Mesothelial cell of epicardium (in vitro differentiated cells): ENCODE measurements at places on chromosomes 11 and 22.

GRCh38 chr11:129723146-129723760 is 92.4 kb upstream of the TMEM45B start:
- DNase-seq: no peak

- no peak for DNase-seq
Observed at GRCh38 chr11:102266099-102266498, 51.2 kb upstream of the BIRC3 start.

GRCh38 chr22:35376728-35377472 is 4.0 kb upstream of the HMOX1 start:
- DNase-seq: peak; percentile 74

GRCh38 chr11:107385361-107385981 is 72.2 kb downstream of the CWF19L2 start:
- DNase-seq: no peak

GRCh38 chr11:31160504-31161422 is 208.8 kb downstream of the DCDC1 start:
- no peak for DNase-seq

DNA sequence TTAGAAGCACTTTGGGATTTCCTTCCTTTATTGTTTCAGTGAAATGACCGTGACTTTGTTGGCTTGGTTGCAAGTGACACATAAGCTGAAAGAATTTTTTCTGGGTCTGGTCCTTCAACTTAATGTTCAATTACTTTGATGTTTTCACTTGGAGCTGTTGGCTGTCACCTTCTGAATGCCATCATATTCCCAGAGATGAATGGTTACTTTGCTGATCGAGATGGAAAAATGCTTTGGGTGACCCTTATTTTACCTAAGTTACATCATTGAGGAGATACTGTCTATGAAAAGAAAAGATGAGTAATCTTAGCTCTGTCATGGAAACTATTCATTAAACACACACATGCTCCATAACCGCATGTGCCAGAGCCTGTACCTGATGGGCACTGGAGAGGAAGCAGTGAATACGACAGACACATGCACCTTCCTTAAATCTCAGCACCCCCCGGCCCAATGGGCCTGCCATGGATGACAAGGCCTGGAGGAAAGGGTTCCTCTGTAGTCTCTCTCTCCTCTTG is 76.9 kb downstream of the TENM4 start:
- DNase-seq: no peak

DNA sequence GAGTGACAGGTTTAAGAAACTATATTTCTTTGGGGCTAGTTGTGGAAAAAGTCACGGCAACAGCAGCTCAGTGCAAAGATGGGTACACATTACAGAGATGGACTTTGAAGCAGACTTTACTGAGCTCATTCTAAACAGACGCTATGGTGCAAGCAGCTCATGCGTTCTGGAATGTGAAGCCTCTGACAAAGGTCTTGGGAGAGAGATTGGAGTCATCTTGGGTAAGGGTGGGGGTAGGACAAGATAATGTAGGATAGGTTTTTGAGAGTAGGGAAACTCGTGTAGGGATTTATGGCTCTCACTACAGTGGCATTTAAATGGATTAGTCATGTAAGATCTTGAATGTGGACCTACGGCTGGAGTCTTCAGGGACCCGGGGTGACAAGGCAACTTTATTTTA is 36.2 kb upstream of the CLMP start:
- no peak for DNase-seq

DNA sequence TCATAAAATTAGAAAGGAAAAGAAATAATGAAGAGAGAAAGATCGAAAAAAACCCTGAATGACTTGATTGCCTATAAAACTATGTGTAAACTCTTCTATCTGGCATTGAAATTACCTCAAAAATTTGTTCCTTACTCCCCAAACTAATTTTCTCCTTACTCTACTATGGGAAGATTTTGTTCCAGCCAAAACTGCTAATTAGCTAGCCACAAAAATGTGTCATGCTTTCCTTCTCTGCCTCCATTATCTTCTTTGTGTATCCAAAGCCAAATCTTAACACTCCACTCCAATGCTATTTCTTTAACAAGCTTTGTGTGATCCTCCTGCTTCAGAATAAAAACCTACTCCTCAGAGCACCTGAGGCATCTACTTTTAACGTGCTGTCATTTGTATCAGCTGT is 831.2 kb downstream of the METTL15 start:
- DNase-seq: no peak

- no peak for DNase-seq
Observed at GRCh38 chr22:49617866-49618676, 209.6 kb downstream of the BRD1 start.

DNA sequence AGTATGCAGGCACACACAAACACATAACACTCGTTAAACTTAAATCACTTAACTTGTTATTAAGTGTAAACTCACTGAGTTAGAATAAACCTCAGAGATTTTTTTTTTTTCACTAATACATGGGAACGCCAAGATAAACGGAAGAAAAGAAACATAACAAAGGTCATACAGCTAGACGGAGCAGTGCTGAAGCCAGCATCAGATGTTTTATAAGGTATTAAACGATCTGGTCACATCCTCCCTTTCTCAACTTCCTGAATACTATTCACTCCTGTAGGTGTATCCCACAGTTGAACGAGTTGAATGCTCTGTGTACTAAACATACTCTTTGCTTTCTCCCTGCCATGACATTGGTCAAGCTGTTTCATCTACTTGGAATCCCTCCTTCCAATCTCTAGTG is 212.0 kb downstream of the SWAP70 start:
- no peak for DNase-seq

DNA sequence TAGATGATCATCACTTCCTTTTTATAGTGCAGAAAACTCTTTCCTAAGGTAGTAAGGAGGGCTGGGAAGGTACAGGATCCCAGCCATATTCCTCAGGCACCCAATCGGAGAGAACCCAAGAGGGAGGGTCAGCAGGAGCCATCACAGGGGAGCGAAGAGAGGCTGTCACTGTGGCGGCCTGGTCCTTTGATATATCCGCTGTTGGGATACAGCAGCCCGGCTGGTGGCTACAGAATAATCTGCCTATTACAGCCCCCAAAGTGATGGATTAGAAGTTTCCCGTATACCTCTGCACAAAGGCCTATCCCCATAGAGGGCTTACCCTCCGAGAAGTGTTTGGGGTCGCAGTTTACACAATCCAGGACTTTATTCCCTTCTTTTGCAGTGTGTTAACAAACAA is 48.5 kb downstream of the OR4D9 start:
- no peak for DNase-seq

GRCh38 chr11:130024361-130024760 is 21.7 kb upstream of the PRDM10 start:
- no peak for DNase-seq

DNA sequence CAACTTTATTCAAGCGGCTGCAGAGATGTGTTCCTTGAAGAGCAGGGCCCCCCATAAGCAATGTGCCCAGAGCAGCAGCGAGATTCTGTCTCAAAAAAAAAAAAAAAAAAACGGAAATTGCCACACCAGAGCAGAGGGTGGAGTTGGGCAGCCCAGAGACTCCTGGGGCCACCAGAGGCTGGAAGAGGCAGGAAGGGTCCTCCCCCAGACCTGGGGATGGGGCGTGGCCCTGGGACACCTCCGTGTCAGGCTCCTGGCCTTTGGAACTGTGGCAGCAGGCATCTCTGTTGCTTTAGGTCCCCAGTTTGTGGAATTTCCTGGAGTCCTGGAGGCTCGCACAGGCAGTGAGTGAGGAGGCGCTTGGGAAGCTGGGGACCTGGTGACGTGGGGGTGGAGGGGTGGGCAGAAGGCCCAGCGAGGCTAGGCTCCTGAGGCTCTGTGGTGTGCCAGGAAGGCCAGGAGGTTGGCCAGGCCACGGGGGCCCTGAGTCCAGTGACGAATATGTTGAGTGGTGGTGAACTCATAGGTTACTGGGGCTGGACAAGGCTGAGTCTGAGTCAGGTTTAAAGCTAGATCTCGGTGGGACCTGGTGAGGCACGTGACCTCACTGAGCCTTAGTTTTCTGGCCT is 735.6 kb downstream of the BRD1 start:
- DNase-seq: no peak

GRCh38 chr11:440065-441042 is 1.5 kb downstream of the ANO9 start:
- no peak for DNase-seq

GRCh38 chr11:122803716-122804115 is 34.6 kb upstream of the CRTAM start:
- DNase-seq: no peak

- DNase-seq: no peak
Observed at GRCh38 chr11:131136486-131136885, 220.2 kb upstream of the SNX19 start.

GRCh38 chr11:13929395-13929891 is 33.1 kb upstream of the SPON1 start:
- DNase-seq: no peak

- DNase-seq: no peak
Observed at GRCh38 chr11:6992457-6993417, 27.4 kb downstream of the ZNF214 start.

- no peak for DNase-seq
Observed at GRCh38 chr11:113644605-113645004, 61.5 kb downstream of the TMPRSS5 start.

- DNase-seq: no peak
Observed at GRCh38 chr11:132115454-132115853, 745.0 kb downstream of the NTM start.

GRCh38 chr22:38739300-38740055 is 16.3 kb downstream of the SUN2 start:
- DNase-seq: no peak

- DNase-seq: no peak
Observed at GRCh38 chr11:17393472-17393871, 5.0 kb upstream of the KCNJ11 start.

DNA sequence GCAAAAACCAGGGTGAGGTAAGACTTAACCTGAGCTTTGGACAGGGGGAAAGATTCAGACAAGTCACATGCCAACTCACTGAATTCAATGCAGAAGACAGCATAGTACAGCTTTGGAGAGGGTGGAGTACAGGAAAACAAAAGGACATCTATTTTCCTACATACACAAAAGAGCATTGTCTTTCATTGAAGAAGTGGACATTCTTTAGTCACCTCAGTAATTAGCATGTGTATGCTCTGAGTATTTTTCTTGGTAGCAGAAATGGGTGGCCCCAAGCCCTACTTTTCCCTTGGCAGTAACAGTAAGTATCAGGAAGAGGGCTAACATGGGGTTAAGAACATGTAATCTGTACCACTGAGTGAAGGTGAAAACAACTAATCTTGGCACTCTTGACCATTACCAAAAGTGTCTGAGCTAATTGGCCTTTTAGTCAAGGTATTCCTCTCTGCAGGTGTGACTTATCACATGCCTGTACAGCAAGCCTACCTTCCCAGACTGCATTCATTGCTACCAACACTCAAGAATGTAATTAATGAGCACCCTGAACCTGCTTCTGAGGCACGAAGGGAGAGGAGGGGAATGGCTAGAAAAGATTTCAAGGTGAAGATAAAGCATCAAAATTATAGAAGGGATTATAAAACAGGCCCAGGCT is 33.9 kb downstream of the SYTL2 start:
- no peak for DNase-seq

- DNase-seq: peak; percentile 40
Observed at GRCh38 chr11:101126551-101127196, 2.9 kb downstream of the PGR start.

- peak; percentile 82 for DNase-seq
Observed at GRCh38 chr11:44927174-44927661, 23.5 kb downstream of the TP53I11 start.

DNA sequence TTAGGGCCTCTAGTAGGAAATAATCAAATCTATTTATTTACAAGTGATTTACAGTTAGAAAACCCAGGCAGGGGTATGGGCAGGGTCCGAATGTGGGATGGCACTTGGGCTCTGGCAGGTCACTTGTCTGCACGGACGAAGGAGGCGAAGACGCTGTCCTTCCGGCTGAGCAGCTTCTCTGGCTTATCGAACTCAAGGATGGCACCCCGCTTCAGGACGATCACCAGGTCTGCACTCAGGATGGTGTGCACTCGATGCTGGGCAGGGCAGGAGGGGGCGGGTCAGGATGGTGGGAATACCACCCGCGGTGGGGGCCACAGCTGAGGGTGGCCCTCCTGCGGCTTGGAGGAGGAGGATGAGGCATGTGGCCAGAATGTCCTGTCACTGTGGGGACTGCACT is 4.4 kb upstream of the KCNJ11 start:
- no peak for DNase-seq

- DNase-seq: no peak
Observed at GRCh38 chr11:60739114-60739513, 14.6 kb downstream of the MS4A18 start.

DNA sequence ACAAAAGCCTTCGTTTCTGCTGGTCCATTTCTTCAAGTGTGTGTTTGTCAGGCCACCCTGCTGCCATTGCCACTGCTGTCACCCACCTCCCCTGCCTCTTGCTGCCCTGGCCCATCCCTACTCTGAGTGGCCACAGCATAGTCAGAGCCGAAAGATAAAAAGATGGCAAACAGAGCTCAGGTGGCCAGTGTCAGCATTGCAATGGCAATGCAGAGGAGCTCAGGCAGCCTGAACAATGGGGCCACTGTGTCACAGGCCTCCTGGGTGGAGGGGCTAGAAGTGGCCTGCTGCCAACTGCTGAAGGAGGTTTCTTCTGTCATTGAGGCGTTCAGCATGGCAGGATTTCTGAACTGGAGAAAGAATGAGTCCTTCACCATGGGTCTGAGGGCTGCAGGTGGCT is 137.1 kb downstream of the CSNK2A3 start:
- DNase-seq: no peak

- DNase-seq: no peak
Observed at GRCh38 chr11:75421902-75422247, 11.1 kb downstream of the KLHL35 start.

DNA sequence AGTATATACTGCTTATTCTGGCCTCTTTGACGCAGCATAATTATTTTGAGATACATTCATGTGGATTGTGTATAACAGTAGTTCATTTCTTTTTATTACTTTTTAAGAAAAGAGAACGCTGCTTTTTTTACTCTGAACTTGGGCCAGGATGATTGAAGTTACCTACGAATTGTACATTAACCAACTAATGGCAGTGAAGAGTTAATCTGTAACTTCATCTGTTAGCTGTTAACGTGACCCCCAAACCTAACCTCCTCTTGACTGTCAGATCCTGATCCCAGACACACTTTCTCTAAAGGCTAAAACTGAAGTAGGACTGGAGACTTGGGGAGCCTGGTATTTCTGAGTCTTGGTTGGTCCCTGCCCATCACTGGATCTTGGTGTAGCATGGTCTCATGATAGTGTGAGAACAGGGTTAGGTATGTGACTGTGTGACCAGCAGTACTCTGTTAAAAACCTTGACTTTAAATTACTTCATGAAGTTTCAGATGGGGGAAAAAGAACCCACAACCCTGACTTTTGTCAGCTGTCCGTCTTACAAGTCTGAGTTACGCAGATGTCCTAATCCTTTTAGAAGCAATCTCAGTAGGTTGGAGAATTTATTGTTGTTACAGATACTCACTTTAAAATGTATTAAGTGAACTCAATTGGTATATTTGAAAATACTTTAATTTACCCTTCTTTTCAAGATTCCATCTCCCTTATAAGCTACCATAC is 39.4 kb downstream of the C22orf31 start:
- no peak for DNase-seq

GRCh38 chr11:129880311-129880710 is 15.1 kb downstream of the NFRKB start:
- DNase-seq: no peak

GRCh38 chr11:45590743-45591142 is 74.7 kb downstream of the CHST1 start:
- no peak for DNase-seq

- no peak for DNase-seq
Observed at GRCh38 chr11:78472382-78472781, 54.8 kb upstream of the GAB2 start.
